Left kidney (tissue), 8 donors: ENCODE measurements at places on chromosomes 2 and 18. TPM values are rescaled to one million over a fixed set of nuclear protein-coding genes. Genes with fewer than 3 reads are reported as not detected.

GRCh38 chr2:184523732-184524131, 74.6 kb upstream of the ZNF804A start:
- no peak for DNase-seq

DNA sequence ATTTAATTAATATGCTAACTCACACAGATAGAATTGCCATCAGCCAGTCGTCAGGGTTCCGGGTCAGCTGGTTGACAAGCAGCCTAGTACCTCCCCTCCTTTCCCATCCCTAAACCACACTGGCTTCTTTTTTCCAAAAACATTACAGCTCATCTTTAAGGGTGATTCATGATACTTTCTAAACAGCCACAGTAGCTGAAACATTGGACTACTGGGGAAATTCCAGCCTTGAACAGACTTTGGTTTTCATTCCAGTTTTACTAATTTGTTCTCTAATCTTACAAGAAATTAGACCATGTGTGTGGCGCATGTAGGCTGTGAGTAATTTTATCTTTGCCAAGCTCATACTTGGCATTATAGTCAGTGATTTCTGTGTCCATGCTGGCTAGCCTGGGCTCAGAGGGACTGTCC, 110.8 kb downstream of the FMNL2 start:
- no peak for DNase-seq

DNA sequence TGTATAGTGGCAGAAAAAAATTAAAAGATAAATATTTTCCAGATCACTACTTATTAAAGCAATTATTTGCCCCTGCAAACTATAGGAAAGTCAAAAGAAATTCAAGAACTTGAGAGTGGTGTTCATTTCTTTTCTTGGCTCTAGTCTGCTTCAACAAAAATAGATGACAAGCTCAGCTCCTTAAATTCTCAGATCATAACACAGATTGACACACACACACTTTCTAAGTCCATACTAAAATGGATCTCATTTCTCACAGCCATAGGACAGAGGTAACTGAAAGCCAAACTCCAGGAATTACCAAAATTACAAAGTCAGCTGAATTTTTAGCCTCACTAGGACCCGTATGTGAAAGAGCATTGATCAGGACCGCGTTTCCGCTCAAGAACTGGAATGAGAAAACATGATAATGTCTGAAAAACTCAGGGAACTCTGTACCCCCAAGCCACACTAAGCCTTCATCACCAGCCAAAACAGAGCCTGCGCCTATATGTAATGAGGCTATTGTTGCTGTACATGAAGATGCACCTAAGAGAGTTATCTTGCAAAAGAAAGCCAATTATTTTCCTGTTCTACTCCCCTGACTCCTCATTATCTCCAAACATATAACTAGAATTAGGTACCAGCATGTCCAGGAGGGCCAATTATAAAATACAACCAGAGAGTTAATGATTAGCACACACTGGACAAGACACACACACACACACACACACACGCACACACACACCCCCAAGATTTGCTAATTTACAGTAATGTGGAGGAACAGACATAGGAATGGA, 16.5 kb upstream of the EFR3B start:
- DNase-seq: no peak

GRCh38 chr2:231523451-231524285, 6.6 kb downstream of the NMUR1 start:
- no peak for DNase-seq

DNA sequence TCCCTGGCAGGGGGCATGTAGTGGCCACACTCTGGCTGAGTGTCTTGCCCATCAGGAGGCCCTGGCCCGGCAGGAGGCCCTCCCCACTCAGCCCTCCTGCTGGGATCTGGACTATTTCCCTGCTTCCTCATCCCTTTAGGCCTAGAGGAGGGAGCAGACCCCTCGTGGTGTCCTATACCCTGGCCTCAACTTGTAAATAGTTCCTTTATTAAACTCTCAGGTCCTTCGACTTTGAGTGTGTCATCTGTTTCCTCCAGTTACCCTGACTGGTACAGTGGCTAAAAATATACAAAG, 166.7 kb upstream of the GLI2 start:
- no peak for DNase-seq

DNA sequence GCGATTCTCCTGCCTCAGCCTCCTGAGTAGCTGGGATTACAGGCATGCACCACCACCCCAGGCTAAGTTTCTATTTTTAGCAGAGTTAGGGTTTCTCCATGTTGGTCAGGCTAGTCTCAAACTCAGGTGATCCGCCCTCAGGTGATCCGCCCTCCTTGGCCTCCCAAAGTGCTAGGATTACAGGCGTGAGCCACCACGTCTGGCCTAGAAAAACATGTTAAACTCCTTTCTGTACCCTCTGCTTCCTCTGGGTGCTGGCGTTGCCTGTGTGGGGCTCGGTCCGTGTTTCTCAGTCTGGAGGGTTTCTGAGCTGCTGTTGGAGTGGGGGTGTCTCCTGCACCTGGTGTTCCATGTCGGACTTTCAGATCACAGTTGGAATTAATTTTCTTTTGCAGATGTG, 17.9 kb downstream of the LDLRAD4 start:
- DNase-seq: no peak

DNA sequence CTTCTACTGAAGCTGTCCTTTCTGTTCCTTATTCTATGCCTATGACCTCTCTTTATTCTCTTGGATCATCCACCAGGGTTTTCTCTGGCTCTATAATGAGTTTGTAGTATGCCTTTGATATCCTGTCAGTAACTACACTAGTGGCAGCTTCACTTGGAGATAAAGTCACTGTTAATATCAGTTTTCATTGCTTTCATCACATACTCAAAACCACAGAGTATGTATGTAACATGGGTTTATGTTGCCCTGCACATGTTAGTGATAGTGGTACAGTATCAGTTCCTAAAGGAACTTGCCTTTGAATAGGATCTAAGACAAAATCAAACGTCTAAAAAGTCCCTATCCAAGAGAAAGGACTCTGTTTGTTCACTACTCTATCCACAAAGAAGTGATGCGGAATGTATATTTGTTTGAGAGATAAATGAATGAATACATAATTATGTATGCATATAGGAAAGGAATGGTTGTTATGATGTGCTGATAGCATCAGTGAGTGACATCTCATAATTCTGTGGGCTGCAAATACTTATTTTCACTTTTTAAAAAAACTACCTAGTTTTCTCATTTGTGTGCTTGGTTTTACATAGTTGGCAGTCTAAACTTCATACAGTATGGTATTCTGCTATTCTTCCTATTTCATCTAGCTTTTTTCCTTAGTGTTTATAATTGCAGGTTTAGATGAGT, 45.1 kb downstream of the TET3 start:
- no peak for DNase-seq

DNA sequence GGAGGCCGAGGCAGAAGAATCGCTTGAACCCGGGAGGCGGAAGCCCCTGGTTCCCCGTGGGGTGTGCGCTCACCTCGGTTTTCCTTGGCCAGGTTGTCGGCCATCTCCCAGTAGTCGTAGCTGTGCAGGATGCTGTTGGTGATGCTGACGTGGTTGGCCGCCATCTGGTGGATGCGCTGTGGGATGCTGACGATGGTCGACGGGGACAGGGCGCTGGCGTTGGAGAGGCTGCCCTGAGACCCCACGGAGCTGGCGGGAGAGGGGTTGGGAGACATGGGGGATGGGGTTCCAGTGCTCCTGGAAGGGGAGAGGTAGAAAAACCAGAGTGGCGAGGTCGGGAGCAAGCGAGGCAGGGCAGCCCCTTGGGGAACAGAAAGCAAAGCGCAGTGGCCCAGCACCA, 64.4 kb upstream of the REV1 start:
- DNase-seq: no peak

GRCh38 chr2:219636144-219636915, 8.9 kb downstream of the SLC4A3 start:
- DNase-seq: no peak

- no peak for DNase-seq
Measured at GRCh38 chr2:179802051-179802882, 59.1 kb downstream of the ZNF385B start.

- DNase-seq: no peak
Measured at GRCh38 chr2:23399674-23400261, 14.8 kb downstream of the KLHL29 start.

- DNase-seq: no peak
Measured at GRCh38 chr2:31066551-31066950, 71.7 kb downstream of the GALNT14 start.

GRCh38 chr2:236761358-236761757, 191.7 kb downstream of the ACKR3 start:
- no peak for DNase-seq

VIL1 gene
- 23.3 TPM for polyA plus RNA-seq

LYG1 gene
- 4.2 TPM for polyA plus RNA-seq

EMILIN1 gene
- polyA plus RNA-seq: 57.7 TPM

HRH4 gene
- 0.17 TPM for polyA plus RNA-seq

IL37 gene
- polyA plus RNA-seq: 0.40 TPM
